ENCODE measurements at places on chromosomes 6 and 20. TPM values are rescaled to one million over a fixed set of nuclear protein-coding genes. Genes with fewer than 3 reads are reported as not detected.

The MICB gene
- 4.5 TPM for total RNA-seq

The SSTR4 gene
- not detected for total RNA-seq

The SLC17A2 gene
- not detected for total RNA-seq

The BPIFB4 gene
- total RNA-seq = not detected

DNA sequence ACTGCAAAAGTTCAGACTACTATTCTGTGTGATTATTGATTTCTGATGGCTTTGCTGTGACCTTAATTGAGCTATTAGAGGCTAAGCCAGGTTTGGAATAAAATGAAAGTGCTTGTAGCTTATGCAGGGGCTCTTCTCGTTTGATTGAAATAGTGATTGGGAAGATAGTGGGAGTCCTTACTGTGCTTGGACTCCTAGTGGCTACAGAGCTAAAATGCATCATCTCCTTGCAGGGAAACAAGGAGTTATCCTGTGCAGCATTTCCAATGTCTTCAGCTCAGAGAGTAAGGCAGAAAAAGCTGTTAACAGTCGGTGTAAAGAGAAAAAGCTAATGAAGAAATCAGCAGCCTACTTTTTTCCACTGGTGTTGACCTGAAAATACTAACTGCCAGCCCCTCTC is 173.5 kb downstream of the SLC35F1 start:
- no peak for DNase-seq

- no peak for DNase-seq
Observed at GRCh38 chr20:18754653-18755045, 58.9 kb upstream of the SCP2D1 start.

DNA sequence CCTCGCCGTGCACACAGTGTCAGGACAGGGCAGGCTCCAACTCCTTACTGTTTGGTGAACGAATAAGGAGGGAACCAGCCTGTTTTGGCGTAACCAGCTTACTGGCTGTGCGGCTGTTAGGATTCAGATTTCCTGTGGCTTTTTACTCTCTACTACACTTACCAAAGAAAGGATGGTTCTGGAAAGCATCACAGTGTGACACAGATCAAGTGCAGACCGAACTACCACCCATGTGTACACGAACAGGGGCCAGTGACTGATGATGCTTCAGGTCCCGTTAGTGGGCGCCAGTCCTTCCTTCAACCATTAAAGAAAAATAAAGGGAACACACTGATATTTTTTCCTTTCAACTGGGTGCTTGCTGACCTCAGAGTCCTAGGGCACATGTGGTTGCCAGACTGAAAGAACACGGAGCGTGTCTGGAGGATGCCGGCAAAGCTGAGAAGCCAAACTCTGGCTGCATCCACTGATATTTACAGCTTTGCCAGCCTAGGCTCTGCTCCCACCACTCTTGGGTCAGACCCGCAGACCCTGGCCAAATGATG is 352.3 kb upstream of the AGPAT4 start:
- no peak for DNase-seq

DNA sequence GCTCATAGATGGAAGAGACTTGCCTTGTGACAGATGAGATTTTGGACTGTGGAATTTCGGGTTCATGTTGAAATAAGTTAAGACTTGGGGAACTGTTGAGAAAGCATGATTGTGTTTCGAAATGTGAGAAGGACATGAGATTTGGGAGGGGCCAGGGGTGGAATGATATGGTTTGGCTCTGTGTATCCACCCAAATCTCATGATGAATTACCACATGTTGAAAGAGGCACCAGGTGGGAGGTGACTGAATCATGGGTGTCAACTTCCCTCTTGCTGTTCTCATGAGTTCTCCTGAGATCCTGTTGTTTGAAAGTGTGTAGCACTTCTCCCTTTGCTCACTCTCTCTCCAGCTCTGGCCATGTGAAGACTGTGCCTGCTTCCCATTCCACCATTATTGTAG is 17.9 kb downstream of the AHI1 start:
- no peak for DNase-seq

Data from mesenteric fat pad (tissue), 1 donor.